Hematopoietic multipotent progenitor cell treated with erythropoietin and hydrocortisone succinate and interleukin-3 and kit ligand, for 4 days (in vitro differentiated cells): ENCODE measurements at places on chromosomes 13 and 19.

DNA sequence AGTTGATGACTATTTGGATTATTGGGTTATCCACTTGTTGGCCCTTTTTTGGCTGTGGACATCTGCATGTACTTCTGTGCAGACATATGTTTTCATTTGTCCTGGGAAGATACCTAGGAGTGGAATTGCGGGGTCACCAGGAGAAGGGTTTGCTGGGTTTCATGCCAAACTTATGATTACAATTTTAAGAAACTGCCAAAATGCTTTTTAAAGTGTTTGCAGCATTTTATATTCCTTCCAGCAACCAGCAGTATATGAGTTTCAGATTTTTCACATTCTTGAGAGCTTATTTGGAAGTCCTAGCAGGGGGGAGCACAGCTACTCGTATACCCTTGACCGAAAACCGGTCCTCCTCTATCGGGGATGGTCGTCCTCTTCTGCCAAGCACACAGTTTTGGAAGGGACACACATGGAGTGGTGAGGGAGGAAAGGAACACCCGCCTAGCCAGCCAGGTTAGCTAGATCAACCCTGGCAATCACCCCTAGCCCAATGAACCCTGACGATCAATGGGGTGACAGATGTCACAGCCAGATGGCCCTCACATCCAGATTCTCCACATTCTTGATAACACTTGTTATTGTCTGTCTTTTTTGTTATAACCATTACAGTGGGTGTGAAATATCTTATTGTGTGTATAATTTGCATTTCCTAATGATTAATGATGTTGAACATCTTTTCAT is 26.7 kb upstream of the RNF113B start:
- no peak for DNase-seq

- no peak for DNase-seq
These were observed 518 bp upstream of the PLPP2 start for GRCh38 chr19:291561-292280.

DNA sequence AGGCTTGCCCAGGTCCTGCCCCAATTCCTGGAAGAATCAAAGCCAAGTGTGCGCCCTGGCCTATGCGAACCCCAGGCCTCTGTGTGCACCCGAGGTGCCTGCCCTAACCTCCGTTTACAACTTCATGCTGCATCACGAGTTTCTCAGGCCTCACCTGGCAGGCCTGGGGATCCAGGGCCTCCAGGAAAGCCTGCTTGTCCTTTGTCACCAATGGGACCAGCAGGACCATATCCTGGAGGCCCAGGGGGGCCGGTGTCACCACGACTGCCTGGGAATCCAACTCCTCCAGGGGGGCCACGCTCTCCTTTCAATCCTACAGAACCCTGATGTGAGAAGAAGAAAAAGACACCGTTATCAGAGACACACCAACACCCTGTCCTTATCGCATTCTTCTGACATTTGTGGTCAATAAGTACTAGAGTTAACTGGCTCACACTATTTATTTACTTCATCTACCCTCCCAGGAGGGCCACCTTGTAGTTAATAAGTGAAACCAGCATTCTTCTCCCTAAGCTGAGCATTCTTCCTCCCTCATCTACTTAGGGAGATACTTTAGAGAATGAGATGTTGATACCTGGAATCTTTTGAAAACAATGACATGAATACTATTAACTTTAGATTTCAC is 120.6 kb downstream of the COL4A1 start:
- no peak for DNase-seq

GRCh38 chr13:93409001-93409400 is 182.4 kb downstream of the GPC6 start:
- DNase-seq, result no peak

DNA sequence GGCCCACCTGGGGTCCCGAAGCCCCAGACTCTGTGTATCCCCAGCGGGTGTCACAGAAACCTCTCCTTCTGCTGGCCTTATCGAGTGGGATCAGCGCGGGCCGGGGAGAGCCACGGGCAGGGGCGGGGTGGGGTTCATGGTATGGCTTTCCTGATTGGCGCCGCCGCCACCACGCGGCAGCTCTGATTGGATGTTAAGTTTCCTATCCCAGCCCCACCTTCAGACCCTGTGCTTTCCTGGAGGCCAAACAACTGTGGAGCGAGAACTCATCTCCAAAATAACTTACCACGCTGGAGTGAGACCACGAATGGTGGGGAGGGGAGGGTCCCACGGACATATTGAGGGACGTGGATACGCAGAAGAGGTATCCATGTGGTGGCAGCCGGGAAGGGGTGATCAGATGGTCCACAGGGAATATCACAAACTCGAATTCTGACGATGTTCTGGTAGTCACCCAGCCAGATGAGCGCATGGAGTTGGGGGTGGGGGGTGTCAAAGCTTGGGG is 1.0 kb upstream of the ICAM5 start:
- peak; percentile 97 for DNase-seq

- no peak for DNase-seq
These were observed 18.4 kb upstream of the RNASEH2B start for GRCh38 chr13:50891206-50891605.

DNA sequence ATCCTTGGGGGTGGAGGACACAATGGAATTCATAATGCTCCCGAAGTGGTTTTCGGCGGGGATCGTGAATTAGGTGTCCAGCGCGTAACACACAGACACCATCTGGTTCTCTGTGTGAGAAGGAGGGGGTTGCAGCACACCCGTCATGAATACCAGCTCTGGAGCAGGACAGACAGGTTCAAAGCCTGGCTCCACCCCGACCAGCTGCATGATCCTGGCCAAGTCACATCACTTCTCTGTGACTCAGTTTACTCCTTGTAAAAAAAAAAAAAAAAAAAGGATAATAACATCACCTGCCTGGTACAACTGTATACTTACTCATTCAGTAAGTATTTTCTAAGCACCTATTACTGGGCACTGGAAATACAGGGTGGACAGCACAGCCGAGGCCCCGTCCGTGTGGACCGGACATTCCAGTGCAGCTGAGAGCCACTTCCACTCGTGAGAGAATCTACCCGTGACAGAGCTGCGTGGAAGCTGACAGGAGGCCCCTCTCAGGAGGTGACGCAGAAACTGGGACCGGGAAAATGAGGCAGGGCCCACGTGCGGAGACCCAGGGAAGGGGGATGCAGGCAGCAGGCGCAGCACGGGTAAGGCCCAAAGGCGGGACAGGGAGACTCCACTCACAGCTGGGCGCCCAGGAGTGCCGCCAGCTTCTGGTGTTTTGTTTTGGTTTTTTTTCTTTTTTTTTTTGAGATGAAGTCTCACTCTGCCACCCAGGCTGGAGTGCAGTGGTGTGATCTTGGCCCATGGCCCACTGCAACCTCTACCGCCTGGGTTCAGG is 12.0 kb downstream of the RDH13 start:
- no peak for DNase-seq

DNA sequence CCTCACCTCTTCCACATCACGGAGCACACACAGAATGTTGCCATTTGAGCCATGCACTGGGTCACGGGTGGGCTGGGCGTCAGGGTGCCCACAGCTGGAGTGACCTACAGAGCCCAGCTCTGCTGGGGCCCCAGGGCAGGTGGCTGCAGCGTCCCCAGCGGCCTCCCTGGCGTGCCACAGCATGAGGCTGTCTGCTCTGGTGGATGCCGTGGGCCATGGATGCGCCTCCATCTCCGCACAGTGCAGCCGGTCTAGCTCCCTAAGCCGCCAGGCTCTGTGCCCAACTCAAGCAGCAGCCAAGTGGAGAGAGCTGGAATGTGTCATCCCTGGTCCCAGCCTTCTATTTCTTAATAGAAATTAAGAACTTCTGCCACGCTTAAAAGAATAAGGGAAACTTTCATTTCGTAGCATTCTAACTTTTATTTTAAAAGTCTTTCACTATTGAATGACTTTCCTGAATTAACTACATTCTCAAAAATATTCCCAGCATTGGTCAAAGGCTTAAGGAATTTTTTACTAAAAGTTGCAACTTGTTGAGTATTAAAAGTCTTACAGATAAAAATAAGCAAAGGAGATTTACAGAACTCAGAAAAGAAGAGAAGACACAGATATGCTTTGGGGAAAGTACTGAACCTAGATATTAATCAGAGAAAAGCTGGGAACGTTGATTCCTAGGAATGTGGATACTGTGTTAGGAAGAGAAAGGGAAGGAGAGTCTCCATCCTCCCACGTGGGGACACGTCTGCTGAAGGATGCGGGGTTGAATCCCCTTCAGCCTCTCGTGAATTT is 59.3 kb downstream of the ATP11A start:
- DNase-seq, result no peak

- DNase-seq, result peak; percentile 85
These were observed 42.6 kb downstream of the KLF2 start for GRCh38 chr19:16367261-16367683.

- DNase-seq, result no peak
These were observed 28.9 kb downstream of the SMIM24 start for GRCh38 chr19:3451451-3451866.

DNA sequence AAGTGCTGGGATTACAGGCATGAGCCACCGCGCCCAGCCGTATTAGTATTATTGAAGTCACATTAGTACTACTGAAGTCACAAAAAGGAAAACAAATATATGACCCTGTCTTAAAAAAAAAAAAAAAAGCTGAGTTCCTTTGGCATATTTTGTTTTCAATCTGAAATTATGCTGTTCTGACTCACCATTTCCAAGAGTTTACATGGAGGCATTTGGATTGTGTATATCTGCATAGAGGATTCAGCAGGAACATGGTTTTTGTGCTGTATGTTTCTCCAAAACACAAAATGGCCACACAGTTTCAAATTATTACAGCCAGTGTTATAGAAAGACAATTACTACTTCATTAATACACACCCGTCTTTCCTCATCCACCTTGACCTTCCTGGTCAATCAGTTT is 103.5 kb upstream of the TSC22D1 start:
- no peak for DNase-seq

DNA sequence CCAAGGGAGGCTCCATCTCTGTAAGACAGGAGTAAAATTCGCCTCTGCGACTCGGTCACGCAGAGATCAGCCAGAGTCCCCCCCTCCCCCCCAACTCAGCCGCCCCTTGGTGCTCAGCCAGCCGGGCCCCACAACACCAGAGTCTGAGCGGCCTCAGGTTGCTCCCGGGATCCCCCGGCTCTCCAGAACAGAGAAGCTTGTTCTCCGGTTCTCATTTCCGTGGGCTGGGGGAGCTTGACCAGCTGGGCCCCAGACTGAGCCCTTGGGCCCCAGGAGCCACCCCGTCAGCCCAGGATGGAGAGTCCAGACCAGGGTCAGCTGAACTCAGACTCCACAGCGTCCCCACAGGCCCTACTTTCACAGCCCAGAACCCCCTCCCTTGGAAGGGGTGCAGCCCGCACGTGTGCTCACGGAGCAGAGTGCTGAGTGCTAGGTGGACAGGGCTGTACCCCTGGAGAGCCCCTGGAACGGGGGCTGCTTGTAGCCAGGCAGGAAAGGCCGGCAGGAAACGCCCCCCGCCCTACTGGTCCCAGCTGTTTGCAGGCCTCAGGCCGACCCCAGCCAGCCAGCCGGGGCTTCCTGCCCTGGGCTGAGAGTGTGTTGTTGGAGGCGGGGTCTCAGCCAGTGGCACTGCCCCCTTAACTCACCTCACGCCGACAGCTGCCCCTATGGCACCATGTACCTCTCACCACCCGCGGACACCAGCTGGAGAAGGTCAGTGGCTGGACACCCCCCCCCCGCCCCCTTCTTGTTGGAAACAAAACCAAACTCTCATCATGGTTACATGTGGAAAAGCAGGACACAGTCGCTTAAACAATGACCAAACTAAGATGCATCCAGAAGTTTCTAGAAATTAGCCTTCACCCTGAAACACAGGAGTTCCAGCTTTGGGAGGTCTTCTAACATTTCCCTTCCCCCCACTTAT is 44.4 kb downstream of the COMP start:
- DNase-seq, result no peak

DNA sequence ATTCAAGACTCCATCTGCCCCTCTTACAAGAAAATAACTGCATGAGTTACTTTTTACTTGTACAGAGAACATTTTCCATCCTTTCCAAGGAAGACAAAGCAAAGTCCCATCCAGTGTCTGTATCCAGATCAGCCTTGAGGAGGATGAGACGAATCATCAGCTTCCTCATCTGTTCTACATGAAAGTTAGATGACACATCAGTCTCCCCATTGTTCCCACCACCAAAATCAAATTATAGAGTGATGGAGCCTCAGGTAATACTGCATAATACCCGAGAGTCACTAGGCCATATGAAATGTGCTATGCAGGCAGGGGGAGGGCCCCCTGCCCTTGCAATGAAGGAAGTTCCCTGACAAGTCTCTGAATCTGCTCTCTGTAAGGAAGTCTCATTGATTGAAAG is 1244.6 kb upstream of the SLC10A2 start:
- DNase-seq, result no peak

DNA sequence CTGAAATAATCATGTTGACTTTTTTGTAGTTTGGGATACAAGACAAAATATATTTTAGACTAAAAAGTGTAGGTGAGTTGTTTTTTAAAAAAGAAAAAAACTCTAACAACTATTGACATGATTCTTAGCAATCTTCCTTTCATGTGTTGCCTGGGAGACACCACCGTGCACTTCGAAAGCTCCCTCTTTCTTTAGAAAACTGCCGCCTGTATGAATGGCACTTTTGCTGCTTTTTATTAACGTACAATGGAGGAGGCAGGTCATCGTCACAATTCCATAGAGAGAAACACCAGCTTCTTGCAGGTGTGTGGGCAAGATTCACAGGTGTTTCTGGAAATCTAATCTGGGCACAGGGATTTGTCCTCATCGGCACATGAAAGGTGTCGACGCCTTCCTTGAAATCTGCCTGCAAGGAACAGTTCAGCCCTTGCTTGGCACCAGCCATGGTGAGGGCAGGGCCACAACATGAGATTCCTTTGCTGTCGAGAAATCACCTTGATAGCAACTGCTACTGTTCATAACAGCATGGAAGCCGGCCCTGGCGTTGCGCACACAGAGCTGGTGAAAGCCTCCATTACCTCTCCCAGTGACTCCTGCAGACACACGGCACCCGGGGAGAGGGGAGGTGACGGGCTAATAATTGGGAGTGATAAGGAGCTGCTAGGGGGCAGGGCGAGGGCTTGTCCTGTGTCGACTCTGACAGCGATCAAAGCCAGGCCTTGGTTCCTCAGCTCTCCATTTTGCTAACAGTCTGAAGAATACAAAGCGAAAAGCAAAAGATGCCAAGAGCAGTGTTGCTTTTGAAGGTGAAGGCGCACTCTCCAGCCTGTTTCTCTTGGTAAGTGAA is 66.5 kb downstream of the EFNB2 start:
- no peak for DNase-seq

- DNase-seq, result no peak
These were observed 99.6 kb downstream of the SUCLA2 start for GRCh38 chr13:47901441-47901840.

DNA sequence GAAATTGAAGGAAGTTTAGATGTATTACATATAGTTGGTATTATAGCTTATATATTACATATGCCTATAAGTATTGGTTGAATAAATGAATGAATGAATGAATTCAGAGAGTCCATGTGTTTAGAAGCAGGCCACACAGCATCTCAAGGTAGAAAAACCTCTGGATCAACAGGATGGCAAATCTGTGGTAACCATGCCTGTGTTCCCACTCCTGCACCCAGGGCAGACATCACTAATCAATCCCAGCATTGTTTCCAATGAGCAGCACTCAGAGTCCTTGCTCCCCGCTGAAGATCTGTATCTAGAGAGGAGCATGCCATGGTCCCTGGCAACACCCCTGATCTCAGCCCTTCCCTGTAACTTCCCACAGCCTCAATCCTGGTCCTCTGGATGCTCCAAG is 944 bp downstream of the CEACAM19 start:
- DNase-seq, result no peak
